ENCODE measurements at places on chromosomes 6 and 20.

DNA sequence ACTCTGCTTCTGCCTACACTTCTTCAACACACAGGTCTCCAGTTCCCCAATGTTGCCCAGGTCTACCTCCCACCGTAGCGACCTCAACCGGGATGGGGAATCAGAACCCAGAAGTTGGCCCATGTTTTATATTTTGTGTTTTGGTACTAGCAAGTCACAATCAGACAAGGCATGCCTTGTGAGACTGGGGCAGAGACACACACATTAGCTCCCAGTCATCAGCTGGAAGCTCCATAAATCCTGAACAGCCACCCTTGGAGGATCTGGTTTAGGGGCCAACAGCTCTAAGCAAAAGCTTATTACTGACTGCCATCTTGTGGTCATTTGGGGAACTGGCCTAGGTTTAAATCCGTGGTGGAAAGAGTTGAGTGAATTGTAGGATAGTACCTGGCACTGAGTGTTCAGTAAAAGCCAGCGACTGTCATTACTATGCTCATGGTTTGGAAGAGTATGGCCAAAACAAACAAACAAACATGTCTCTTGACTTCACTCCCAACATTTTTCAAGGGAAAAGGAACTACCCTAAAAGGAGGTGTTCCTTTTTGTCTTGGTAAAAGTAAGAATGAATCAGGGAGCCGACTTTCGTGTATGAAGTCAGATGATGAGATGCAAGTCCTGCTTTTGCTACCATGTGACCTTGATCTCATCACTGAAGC lies 40.5 kb downstream of the PIM1 start:
- no peak for DNase-seq

DNA sequence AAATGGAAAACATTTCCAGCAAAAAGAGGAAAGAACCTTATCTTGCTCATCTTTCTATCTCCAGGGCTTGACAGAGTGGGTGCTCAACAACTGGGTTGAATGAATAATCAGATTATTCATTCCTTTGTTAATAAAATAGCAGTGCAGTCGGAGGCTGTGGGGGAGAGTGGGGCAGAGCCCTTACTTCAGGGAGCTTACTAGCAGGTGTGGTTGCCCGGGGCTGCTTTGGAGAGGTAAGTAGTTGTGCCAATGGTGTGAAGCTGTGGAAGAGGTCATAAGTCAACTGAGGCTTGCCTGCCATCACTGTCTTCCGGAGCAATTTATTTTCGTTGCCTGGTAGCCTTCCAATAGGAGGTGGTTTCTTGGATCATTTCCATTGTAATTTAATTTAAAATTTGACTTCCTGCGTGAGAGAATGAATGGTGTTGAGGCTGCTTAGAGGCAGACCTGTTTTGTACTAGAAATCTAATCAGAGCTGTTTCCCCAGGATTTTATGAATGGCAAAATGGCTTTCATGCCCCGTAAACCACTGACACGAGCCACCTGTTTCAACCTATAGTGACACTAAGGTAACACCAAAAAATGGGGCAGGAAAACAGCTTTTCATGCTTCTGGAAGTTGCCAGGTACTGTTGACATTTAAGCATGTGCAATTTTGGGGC lies 51.4 kb downstream of the ZDHHC14 start:
- no peak for DNase-seq

DNA sequence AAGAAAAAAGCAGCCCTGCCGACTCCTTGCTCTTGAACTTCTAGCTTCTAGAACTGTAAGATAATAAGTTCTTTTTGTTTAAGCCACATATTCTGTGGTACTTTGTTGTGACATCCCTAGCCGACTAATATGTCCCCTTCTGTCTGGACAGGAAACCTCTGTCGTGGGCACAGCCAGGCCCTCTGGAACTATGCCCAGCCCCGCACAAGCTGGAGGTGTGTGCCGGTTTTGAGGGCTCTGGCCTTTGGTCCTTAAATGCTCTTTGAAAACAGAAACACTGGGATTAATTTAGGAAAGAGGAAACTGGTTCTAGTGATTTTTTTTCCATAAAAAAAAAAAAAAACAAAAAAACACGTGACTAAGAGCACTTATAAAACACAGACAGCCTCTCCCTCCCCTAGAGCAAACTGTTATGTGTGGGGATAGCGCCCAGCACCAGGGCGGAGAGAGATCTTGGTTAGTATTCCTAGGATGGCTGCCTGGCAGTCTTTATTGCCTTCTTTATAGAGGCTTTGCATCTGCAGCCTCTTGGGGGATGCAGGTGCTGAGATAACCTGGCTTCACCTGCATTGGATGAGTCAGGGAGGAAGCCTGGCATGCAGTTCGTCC lies 244.3 kb downstream of the NFATC2 start:
- no peak for DNase-seq

- no peak for DNase-seq
Observed at GRCh38 chr6:147999001-147999540, 343.6 kb upstream of the SASH1 start.

GRCh38 chr20:58436868-58437645 lies 48.0 kb downstream of the VAPB start:
- no peak for DNase-seq

GRCh38 chr6:113777601-113778000 lies 79.5 kb upstream of the MARCKS start:
- DNase-seq: no peak

- DNase-seq: no peak
Observed at GRCh38 chr20:18676396-18676795, 88.5 kb downstream of the DTD1 start.

- no peak for DNase-seq
Observed at GRCh38 chr6:47654255-47654654, 44.1 kb upstream of the ADGRF4 start.

- no peak for DNase-seq
Observed at GRCh38 chr6:11563793-11564192, 26.2 kb downstream of the TMEM170B start.

DNA sequence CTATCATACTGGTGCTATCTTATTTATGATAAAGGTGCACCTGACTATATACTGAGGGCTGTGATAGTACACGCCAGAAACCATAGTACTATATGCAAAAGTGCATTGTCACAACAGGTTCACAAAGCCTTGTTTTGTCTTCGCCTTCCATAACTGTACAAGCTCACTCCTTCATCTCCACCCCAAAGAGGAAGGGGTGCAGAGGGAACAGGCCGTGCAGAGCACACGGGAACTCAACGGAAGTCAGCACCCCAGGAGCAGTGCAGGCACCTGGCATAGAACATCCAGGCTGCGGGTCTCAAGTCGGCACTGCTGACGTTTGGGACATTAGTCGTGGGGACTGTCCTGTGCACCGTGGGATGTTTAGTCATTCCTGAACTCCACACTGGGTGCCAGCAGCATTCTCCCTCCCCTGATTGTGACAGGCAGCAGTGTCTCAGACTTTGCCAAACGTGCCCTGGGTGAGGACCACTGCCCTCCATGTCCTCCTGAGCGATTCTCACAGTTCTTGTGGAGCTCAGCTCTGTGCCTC lies 99.7 kb downstream of the PXDC1 start:
- DNase-seq: no peak

DNA sequence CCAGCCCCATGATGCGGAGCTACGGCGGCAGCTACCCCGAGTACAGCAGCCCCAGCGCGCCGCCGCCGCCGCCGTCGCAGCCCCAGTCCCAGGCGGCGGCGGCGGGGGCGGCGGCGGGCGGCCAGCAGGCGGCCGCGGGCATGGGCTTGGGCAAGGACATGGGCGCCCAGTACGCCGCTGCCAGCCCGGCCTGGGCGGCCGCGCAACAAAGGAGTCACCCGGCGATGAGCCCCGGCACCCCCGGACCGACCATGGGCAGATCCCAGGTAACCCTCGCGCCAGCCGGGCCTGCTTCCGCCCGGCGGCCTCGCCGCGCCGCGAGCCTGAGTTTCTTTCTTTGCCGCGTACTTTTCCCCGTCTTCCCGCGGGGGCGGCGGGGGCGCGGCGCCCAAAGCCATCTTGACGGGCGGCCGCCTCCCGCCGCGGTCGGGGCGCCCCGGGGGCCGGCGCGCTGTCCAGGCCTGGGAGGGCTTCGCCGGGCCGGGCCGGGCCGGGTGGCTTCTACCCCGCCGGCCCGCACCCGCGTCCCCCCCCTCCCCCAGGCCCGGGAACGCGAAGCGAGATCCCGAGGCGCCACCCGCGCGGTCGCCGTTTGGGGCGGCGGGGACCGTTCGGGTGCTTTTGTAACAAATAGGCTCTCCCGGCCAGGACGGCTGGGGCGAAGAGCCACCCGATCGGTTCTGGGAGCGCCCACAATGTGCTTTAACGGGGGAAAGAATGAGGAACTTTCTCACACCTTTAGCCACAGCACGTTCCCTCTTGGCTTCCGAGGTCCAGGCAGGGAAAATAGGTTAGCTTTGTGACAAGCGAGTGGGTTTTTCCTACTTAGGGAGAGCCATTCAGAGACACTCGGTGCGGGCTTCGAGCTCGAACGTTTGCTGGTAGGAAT lies 2.3 kb downstream of the ARID1B start:
- no peak for DNase-seq

- DNase-seq: no peak
Observed at GRCh38 chr6:164167873-164168405, 753.4 kb downstream of the QKI start.

- DNase-seq: no peak
Observed at GRCh38 chr6:69064226-69064625, 429.1 kb downstream of the ADGRB3 start.

GRCh38 chr6:145829950-145830349 lies 15.4 kb upstream of the FBXO30 start:
- no peak for DNase-seq

DNA sequence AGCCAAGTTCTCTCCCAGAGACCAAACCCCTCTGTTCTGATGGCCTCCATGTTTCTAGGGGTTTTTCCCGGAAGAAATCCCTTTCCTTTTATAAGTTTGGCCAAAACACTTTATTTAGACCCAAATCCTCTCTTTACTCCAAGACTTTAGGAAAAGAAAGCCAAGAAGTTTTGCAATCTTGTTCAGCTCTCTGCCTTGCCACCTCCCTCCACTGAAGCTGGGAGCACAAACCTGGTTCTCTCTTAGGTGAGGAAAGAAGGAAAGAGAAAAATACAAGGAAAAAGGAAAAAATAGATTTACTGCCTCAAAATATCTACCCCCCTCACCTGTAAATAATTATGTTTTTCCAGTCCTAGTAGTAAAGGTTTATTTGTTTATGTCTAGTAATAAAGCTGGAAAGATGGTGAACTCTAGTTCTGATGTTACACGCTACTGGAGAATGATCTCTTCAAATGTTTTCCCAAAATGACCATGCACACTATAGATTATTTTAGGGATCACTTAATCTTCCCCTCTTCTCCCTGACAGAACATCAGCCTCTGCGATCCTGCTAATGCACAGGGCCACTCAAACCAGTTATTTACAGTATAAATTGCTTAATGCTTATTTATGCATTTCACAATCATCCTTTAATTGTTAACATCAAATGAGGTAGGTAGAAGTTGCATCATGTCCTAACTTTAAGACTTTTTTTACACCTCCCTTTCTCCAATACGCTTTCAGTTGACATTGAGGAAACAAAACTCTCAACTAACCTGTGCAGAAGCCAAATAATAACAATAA lies 10.9 kb upstream of the ARG1 start:
- no peak for DNase-seq

DNA sequence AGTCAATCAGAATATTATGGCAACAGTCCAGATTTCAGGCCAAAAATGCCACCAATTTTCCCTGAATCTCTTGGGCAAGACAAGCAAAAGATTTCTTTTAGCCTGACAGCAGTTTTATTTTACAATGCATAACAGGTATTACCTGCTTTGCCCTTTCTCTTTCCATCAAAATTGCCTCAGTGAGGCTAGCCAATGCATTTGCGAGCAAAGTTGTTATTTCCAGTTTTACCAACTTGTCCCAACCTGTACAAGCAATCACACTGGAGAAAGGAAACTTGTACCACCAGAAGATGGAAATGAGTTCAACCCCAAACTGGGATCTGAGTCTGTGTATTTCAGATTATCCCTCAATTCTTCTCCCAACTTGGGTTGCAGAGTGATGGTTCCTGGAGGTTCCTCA lies 279.9 kb upstream of the CDYL start:
- no peak for DNase-seq

- DNase-seq: no peak
Observed at GRCh38 chr20:4234128-4234527, 218.8 kb upstream of the RNF24 start.

- DNase-seq: no peak
Observed at GRCh38 chr6:150510576-150510975, 89.1 kb upstream of the PLEKHG1 start.

DNA sequence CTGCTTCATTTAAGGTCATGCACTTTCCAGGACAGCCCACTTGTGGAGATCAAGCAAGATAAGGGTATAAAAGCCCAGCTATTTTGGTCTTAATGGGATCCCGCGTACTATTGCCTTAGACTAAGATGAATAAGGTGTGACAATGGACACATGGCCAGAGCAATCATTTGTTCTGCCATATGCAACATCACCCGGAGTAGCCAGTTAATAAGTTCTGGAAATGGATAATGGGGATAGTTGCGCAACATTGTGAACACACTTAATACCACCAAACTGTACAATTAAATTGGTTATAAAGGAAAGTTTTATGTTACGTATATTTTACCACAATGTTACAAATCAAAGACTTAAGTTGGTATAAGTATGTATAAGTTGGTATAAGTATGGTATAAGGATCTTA lies 674.5 kb downstream of the HDGFL1 start:
- no peak for DNase-seq

DNA sequence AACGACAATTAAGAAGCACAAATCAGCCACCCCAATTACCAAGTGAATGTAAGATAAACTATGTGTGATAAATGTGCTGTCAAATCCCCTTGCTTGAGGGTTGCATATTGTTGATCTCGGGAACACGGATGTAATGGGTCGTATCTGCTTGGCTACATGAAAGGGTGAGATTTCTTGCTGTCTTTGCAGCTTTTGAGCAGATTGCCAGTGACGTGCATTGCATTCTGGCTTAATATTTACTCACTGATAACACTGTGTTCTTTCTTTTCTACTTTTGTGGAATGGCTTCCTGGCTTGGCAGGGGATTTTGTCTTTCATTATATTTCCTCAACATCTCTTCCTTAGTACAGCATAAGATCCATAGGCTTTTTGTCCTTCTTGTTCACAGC lies 10.5 kb upstream of the FAM210B start:
- DNase-seq: no peak

DNA sequence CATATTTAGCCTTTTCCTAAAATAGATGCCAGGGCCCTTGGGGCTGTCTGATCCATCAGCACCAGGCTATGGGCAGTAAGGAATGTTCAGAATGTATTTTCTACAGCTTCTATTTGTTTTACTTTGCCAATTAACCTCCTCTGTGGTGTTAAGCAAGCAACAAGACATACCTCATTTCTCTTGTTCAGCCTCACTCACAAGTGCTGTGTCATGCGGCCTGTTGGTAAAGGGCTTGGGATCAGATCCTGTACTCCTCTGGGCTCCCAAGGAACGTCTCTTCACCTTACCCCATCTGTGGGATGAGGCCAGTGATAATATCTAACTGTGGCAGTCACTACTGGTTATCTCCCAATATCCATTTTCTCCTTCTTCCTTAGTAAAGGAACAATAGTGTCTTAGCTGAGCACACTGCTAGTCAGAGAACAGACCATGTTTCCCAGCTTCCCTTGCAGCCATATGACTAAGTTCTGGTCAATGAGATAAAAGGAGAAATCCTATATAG lies 7.0 kb upstream of the DSTN start:
- DNase-seq: no peak

- DNase-seq: no peak
Observed at GRCh38 chr20:17614176-17614811, 44.4 kb downstream of the DSTN start.

- DNase-seq: no peak
Observed at GRCh38 chr6:92114091-92114675, 1305.2 kb downstream of the EPHA7 start.

Data from NCI-H1048 (cell line).